CD4-positive, alpha-beta T cell treated with Interleukin-2 at 100 ng/mL for 4 hours (primary cell): ENCODE measurements at places on chromosomes 2 and 18.

- DNase-seq: no peak
Measured at GRCh38 chr2:143229952-143230351, 100.7 kb downstream of the ARHGAP15 start.

- DNase-seq: no peak
Measured at GRCh38 chr2:212424082-212424481, 114.5 kb downstream of the ERBB4 start.

GRCh38 chr18:68665628-68666027 is 49.3 kb downstream of the TMX3 start:
- DNase-seq: no peak

GRCh38 chr18:21004726-21005125 is 106.9 kb downstream of the ROCK1 start:
- DNase-seq: no peak

DNA sequence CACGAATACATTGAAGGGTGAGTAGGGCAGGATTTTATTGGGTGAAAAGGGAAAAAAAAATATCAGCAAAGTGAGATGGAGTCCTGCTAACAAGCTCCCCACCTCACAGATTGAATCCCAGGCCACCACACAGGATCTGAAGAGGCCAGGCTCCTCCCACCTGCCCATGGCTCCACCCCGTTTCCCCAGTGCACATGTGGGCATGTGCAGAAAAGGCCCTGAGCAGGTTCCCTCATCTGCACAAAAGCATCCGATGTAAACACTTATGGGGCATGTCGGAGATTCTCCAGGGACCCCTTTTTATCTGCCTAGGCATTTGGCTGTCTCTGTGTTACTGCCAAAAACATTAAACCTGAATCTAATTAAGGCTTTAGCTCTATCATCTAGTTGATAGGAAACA is 35.2 kb downstream of the SKA1 start:
- no peak for DNase-seq

- no peak for DNase-seq
Measured at GRCh38 chr2:132754392-132754791, 84.4 kb upstream of the LYPD1 start.

- no peak for DNase-seq
Measured at GRCh38 chr2:232889876-232890401, 19.9 kb downstream of the SNORC start.

DNA sequence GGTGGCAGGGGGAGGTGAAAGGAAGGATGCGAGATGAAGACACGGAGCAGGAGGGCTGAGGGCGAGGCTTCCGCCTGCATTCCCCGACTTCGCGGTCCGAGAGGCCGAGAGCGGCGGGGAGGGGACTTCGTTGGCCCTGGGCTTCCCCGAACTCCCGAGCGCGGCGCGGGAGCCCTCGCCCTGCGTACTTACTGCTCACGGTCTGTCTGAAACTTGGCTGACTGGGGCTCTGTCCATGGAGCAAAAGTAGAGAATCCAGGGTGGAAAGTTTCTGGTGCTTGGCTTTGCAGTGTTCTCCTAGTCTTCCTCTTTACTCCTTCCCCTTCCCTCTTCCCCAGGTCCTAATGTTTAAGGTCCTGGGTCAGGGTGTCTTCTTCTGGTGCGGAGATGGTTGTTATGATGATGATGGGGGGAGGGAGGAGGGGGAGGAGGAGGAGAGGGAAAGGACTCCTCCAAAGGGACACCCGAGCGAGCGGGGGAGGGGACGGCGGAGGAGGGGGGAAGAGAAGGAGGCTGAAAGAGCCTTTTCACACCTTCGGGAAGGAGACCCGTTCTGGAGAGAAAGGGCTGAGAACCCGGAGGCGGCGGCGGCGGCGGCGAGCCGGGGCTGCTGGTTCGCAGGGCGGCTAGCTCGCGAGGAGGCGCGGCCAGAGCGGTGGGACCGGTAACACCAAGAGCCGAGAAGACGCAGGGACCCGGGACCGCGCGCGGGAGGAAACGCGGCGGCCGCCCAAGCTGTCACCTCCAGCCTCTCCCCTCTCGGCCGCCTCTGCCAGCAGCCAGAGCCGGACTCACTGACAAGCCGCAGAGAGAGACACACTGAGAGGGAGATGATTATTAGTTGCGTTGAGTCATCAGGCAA is at the start of gene SATB2:
Gene SATB2, minus strand, starts transcription at position 793 of the 862 bp plus-strand sequence. CDS start 1,902 bp downstream, outside the sequence.
- DNase-seq: peak; percentile 26

DNA sequence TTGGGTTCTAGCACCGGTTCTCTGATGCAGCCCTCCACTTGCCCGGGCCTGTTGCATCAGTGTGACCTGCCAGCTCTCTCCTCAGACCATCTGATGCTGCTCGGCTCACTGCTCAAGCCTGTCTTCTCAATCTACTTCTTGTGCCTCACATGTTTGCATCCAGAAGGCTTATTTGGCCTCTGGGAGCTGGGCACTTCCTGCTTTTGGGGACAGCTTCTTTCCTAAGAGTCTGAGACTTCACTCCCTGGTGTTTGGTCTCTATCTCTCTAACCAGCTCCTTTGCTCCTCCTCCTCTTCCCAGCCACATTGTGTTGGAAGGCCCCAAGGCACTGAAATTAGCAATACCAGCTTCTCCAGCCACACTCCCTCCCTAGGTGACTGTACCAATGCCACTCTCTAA is 212.8 kb downstream of the CDCA7 start:
- no peak for DNase-seq

GRCh38 chr2:159131267-159131913 is 155.1 kb downstream of the WDSUB1 start:
- no peak for DNase-seq

DNA sequence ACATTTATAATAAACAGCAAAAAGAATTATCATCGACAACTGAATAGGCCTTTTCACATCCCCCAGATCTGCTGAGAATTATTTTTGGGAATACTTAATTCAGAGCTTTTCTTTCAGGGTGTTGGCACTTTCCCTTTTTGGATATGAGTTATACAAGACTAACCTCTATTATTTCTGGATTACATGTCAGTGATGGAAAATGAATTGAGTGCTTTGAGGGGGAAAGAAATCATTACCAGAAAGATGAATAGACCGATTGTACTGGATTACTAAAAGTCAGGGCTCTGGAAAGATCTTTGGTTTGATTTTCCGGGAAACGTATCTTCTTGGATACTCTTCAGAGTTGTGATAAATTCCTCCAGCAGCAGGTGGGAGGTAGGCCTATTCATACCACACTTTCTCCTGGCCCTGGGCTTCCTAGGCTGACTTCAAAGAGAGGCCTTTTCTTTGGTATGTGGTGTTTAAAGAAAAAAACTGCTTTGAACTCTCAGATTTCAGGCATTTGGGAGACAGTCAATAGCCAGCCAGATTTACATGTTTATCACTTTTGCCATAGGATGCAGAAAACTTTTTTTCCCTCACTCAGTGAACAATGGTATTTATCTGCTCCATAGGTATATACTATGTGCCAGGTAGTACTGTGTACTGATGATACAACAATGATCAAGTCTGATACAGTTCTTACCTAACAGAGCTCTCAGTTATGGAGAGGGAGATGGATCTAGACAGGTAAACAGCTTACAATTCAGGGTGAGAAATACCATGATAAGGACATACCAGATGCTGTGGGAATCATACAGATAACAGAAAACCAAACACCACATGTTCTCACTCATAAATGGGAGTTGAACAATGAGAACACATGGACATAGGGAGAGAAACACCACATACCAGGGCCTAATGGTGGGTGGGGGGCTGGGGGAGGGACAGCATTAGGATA is 63.3 kb upstream of the ACTR3 start:
- no peak for DNase-seq

DNA sequence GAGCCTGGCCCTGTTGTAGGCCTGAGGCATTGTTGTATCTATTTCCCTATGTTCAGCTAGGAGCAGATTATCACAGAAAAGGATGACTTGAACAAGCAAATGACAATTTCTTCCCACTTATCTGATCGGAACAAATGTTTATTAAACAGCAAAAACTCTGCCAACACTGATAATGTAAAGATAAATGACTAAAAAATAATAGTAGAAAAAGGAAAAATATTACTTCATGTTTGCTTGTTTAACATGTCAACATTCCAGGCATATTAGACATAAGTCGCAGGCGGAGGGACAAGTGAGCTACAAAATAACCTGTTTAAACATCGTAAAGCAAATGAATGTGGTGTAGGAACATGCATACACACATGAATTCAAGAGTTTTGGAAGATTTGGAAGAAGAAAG is 257.9 kb downstream of the TMX3 start:
- DNase-seq: no peak

- no peak for DNase-seq
Measured at GRCh38 chr2:197460649-197461048, 7.3 kb downstream of the COQ10B start.

DNA sequence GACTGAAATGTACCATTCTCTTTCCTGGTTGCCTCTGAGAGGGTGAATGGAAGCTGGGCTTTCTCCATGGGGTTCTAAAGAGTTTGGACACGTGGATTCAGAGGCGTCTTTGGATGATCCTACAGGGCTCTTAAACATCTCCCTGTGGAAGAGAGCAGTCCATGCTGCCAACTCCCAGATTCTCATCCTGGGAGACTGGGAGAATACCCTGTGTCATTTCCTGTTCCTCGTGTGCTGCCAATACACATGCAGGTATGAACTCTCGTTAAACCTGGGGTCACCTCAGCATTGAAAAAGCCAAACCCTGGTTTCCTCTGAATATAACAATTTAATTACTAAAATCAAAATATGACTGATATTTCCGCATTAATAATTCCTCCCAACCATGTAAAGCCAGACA is 73.3 kb upstream of the NT5C1B start:
- DNase-seq: no peak

DNA sequence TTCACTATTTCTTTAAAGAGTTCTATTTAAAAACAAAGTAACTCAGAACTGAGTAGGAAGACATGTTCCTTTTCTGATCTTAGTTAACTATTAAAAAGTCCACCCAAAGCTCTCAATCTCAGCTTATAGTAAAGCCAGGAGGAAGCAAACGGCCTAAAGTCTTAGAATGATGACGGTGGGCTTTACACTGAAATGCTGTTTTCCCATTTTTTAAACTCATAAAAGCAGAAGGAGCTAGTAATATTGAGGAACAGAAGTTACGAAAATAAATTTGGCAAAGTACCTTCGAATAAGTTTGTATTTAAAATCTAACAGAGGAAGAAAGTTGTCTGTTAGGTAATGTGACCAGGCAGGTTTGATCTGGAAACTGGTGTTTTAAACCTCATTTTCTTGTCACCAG is 111.1 kb downstream of the ZNF532 start:
- DNase-seq: no peak

- DNase-seq: no peak
Measured at GRCh38 chr2:62724106-62724505, 18.6 kb downstream of the EHBP1 start.

DNA sequence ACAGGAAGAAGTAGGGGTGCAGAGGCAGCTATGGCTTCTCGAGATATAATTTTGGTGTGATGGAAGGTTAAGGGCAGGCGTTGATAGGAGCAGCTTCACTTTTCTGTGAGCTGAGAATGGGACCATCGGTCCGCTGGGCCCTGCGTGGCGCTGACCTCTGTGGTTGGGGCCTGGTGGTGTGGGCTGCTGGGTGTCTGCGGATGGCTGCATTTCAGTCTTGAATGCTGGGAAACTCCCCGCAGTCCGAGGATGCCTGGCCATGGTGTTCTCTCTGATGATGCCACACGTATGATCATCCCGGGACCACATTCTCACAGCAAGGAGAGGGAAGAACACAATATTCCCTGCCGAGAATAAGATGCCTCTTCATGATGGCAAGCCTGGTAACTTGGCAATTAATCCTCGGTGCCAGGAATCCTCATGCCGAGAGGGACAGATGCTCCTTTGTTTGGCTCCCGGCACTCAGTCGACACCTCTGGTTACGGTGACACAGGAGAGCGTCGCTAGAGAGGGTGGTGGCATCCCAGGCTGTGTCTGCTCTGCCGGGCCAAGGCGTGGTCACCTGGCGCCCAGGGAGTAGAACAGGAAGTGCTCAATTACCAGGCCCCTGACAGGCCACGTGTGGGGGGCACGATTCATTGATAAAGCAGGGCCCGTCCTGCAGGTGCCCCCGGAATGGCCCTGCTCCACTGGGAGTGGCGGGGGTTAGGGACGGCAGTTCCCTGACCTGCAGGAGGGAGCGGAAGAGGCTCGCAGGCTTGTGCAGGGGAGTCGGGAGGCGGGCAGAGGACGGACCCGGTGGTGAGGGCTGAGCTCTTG is 119.4 kb upstream of the CTDP1 start:
- DNase-seq: no peak

GRCh38 chr2:42813763-42814162 is 21.4 kb upstream of the HAAO start:
- DNase-seq: no peak

DNA sequence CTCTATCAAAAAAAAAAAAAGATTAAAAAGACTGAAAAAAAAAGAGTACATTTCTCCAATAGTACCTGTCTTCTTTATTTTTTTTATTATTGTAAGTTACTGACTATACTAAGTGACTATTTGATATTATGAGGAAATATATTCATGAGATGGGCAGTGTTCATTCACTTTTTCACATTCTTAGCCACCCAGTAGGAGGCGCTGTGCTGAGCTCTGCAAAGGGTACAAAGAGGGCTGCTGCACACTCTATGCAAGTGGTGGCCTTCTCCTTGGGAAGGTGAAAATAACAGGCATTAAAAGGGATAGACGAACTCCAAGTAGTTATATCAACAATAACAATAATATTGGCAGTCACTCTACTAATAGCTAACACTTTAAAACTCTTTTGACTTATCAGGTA is 1034.9 kb upstream of the FANCL start:
- no peak for DNase-seq

GRCh38 chr2:162063281-162063680 is 10.7 kb downstream of the DPP4 start:
- DNase-seq: peak; percentile 16

GRCh38 chr2:100832885-100833284 is 12.9 kb downstream of the NPAS2 start:
- DNase-seq: no peak

- no peak for DNase-seq
Measured at GRCh38 chr2:149427387-149427786, 97.0 kb downstream of the LYPD6 start.

GRCh38 chr2:144659731-144660275 is 139.9 kb upstream of the ZEB2 start:
- DNase-seq: peak; percentile 68

GRCh38 chr2:85655961-85656417 is 12.0 kb downstream of the SFTPB start:
- no peak for DNase-seq

DNA sequence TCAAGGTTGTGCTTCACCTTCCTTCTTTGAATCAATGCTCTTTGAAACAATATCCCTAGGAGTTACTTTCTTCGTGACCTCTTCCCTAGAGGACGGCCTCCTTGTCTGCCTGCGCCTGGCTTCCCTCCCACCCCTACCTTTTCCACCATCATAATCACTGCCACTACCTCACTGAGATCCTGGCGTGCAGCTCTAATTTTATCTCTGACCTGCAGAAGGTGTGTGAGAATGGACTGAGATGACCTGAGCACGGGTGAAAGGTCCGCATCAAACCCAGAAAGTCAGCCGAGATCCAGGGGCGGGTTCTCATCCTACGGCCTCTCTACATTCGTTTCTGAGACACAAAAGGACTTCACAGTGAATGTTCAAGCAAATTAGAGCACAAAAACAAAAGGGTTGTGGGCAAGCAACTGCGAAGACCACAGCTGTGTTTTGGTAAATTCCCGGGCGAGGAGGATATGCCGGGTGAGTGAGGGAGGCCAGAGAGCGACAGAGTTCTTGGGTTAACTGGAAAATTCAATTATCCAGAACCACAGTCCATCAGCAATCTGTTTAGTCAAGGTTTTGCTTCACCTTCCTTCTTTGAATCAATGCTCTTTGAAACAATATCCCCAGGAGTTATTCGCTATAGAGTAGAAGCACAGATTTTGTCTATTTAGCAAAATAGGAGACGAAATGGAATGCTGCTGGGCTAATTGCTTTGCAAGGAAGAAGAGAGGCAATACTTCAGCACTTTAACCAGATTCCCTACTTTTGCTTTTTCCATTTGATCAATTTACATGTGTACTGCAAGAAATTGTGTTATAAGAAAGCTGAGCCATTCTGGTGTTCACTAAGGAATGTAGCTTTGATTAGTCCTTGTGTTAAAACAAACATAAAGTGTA is 212.6 kb downstream of the ACKR3 start:
- no peak for DNase-seq
